ENCODE measurements at places on chromosomes 7 and 10. TPM values are rescaled to one million over a fixed set of nuclear protein-coding genes. Genes with fewer than 3 reads are reported as not detected.

The PAPSS2 gene
- 0.06 TPM for polyA plus RNA-seq

The ANKRD30A gene
- polyA plus RNA-seq: not detected

The SUMF2 gene
- polyA plus RNA-seq: 101 TPM

The DRGX gene
- not detected for polyA plus RNA-seq

The IFIT1B gene
- polyA plus RNA-seq: not detected

The CYP2E1 gene
- 1.1 TPM for polyA plus RNA-seq

The UPK3B gene
- polyA plus RNA-seq: 1.2 TPM

The CC2D2B gene
- polyA plus RNA-seq: 0.70 TPM

The RPEL1 gene
- not detected for polyA plus RNA-seq

The PRF1 gene
- 1.9 TPM for polyA plus RNA-seq

The FXYD4 gene
- polyA plus RNA-seq: not detected

The PCGF5 gene
- 43.6 TPM for polyA plus RNA-seq

The PLCE1 gene
- not detected for polyA plus RNA-seq

The ANKRD22 gene
- polyA plus RNA-seq: 0.09 TPM

The SLC13A4 gene
- not detected for polyA plus RNA-seq

The CCDC136 gene
- 1.1 TPM for polyA plus RNA-seq

The PLXDC2 gene
- 0.17 TPM for polyA plus RNA-seq

The PLPP4 gene
- not detected for polyA plus RNA-seq

The ACHE gene
- 0.13 TPM for polyA plus RNA-seq

The CYP17A1 gene
- not detected for polyA plus RNA-seq

The GBF1 gene
- polyA plus RNA-seq: 20.8 TPM

The BAMBI gene
- polyA plus RNA-seq: 1.9 TPM

The CFAP70 gene
- 1.6 TPM for polyA plus RNA-seq

The EGFR gene
- polyA plus RNA-seq: not detected

The RAPGEF5 gene
- polyA plus RNA-seq: 1.5 TPM

The NEUROD6 gene
- not detected for polyA plus RNA-seq

The HOXA13 gene
- polyA plus RNA-seq: not detected

The RADIL gene
- not detected for polyA plus RNA-seq

The VKORC1L1 gene
- 2.0 TPM for polyA plus RNA-seq

The UPK3BL1 gene
- polyA plus RNA-seq: 189 TPM

The MSMB gene
- polyA plus RNA-seq: not detected

The TMEM72 gene
- not detected for polyA plus RNA-seq

The TMEM176A gene
- 1.1 TPM for polyA plus RNA-seq

The SP8 gene
- polyA plus RNA-seq: not detected

The PTF1A gene
- not detected for polyA plus RNA-seq

The RBAK gene
- polyA plus RNA-seq: 4.8 TPM

The TFEC gene
- polyA plus RNA-seq: 17.3 TPM

The GIMAP1 gene
- 0.63 TPM for polyA plus RNA-seq

The ZNF138 gene
- 10.1 TPM for polyA plus RNA-seq

The AKR1C4 gene
- polyA plus RNA-seq: not detected

The EEPD1 gene
- polyA plus RNA-seq: 0.49 TPM

The TAS2R3 gene
- not detected for polyA plus RNA-seq

The LRRC18 gene
- polyA plus RNA-seq: not detected

The EZH2 gene
- 5.1 TPM for polyA plus RNA-seq

The AMPH gene
- not detected for polyA plus RNA-seq

The COL1A2 gene
- polyA plus RNA-seq: 0.23 TPM

The SLC26A5 gene
- polyA plus RNA-seq: not detected
